ENCODE measurements at places on chromosomes 4 and X.
A peak's percentile ranks its signal among the peaks of the same experiment; 100 is the strongest.

- DNase-seq: peak; percentile 4
Measured at GRCh38 chr4:76341063-76341462, 34.5 kb downstream of the STBD1 start.

DNA sequence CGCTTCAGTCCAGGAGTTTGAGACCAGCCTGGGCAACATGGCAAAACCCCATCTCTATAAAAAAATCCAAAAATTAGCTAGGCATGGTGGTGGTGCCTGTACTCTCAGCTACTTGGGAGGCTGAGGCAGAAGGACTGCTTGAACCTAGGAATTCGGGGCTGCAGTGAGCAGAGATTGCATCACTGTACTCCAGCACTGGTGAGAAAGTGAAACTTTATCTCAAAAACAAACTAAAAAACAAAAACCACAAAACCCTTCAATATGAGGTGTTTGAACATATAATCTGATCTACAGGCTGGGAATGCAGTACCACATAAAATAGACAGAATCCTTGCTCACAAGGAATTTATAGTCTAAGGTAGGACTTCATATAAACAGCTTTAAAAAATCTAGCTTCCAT is 103.9 kb downstream of the PDS5A start:
- DNase-seq: no peak

- no peak for DNase-seq
Measured at GRCh38 chr4:153398713-153399112, 54.2 kb downstream of the MND1 start.

DNA sequence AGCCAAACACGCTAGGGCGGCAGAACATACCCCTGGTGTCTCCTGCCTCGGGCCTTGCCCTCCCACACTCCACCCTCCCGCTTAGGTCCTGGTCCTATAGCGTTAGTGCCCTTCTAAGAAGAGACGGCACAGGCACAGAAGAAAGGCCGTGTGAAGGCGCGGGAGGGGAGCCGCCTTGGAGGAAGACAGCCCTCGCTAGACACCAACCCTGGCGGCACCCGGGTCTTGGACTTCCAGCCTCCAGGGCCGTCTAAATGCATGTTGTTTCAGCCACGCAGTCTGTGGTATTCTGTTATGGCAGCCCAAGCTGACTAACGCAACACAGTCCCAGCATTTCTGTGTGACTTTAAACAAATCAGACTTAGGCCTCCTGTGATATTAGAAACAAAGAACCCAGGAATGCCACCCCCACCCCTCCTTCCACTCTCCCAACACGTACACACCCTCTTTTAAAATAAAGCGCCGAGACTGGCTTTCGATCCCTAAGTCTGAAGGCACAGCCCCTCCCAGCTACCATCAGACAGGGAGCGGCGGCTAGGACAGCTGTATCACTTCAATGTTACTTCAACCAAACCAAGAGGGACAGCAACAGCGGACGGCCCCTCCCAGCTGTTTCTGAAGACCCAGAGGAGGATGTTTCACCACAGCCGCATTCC is 128.0 kb downstream of the AFAP1 start:
- DNase-seq: no peak

- DNase-seq: no peak
Measured at GRCh38 chrX:49627086-49627777, 28.4 kb downstream of the GAGE1 start.

All from bone marrow (tissue), 2 donors.